ENCODE measurements at places on chromosomes 7 and 10.

- no peak for ATAC-seq
Observed at GRCh38 chr7:125661006-125661405, 731.4 kb upstream of the POT1 start.

DNA sequence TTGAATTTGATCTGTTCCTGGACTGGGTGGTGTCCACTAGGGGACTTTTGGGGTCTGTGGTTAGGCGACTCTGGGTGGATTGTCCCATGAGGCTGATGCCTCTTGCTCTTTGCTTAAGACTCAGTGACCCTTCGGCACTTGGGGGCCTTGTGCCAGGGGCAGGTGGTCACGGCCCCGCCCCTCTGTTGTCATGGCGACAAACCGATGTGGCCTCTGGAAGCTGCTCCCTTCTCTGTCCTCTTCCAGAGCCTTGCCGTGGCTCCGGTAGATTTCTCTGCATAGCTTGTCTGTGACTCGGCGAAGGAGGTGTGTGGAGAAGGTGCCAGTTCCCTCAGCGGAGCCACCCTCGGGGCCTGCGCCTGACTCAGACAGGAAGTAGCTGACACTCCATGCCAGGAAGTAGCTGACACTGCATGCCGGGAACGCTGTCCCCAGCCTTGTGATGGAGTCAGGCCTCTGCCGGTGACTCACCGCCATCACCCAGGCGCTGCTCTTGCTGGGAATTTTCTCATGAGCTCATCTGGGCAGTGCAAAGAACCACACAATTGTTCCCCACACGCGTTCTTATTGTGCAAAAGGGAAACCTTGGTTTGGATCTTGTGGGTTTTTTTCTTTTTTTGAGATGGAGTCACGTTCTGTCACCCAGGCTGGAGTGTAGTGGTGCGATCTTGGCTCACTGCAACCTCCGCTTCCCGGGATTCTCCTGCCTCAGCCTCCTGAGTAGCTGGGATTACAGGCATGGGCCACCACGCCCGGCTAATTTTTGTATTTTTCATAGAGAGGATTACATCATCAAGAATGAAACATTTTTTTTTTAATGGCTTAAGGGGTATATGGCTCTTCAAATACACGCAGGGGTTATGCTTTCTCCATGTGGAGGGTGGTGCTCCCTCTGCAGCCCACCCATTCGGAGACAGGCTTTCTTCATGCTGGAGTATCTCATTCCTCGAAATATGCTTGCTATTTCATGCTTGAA lies 72.6 kb downstream of the PFKFB3 start:
- peak; percentile 91 for ATAC-seq

GRCh38 chr10:26647602-26648244 lies 49.8 kb upstream of the PDSS1 start:
- no peak for ATAC-seq

DNA sequence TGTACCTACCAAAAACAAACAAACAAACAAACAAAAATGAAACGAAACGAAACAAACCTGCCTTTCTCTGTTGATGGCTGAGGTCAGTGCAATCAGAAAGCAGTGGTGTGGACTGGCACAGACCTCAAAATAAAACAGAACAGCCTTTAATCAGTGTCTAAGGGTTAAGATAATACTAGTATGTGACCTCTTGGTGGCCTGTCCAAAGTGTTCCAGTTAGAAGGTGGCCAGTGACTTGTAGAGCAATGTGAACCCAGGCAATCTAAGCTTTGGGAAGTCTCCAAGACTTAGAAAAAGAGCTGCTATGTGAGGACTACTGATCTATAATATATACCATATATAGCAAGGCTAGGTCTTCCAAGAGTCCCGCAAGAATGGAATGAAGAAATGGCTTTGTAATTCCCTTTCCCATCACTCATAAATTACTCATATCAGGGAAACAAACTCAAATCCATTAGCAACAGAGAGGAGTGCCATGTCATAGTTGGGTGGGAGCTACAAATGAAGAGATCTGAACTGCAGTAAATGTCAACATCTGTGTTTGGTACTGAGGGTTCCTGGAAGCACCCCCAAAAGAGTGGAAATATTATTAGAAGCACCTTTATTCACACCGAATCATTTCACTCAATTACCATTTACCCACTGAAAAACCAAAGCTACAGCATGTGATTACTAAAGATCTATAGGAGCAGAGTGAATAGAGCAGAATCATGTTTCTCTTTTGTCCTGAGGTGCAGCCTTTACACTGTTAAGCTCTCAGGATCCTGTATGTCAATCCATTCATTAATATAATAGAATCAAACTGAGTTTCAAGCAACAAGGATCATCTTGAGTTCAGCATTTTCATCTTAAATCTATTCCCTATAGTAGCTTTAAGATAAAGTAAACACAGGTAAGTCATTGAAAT lies 28.0 kb downstream of the ABLIM1 start:
- no peak for ATAC-seq

- no peak for ATAC-seq
Observed at GRCh38 chr7:148645898-148646297, 52.8 kb upstream of the CUL1 start.

DNA sequence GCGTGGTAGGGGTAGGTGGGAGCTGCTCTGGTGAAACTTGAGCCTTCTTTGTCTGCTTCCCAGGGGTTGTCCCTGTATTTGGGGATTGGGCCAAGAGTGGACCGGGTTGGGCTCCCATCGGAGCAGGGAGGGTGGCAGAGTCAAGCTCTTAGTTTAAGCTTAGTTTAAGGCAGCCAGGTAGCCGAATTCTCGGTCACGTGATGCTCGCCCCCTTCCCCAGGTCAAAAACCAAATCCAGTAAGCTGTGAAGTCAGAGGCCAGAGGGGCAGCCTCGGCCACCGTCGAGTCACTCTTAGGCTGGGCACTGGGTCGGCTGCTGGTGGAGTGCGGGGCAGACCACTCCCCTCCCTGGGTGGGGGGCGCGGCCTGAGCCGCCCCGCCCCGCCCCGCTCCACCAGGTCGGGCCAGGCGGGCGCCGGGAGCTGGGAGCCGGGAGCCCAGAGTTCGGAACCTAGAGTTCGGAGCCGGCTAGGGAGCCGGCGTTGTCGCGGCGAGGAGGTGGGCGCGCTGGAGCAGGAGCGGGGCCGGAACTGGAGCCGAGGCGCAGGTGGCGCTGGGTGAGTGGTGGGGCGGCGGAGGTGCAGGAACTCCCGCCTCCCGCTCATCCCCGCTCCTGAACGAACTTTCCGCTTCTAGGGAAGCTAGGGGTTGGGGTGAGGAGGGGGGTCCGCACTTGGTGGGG lies 2.8 kb upstream of the LZTS2 start:
- ATAC-seq, result peak; percentile 12

DNA sequence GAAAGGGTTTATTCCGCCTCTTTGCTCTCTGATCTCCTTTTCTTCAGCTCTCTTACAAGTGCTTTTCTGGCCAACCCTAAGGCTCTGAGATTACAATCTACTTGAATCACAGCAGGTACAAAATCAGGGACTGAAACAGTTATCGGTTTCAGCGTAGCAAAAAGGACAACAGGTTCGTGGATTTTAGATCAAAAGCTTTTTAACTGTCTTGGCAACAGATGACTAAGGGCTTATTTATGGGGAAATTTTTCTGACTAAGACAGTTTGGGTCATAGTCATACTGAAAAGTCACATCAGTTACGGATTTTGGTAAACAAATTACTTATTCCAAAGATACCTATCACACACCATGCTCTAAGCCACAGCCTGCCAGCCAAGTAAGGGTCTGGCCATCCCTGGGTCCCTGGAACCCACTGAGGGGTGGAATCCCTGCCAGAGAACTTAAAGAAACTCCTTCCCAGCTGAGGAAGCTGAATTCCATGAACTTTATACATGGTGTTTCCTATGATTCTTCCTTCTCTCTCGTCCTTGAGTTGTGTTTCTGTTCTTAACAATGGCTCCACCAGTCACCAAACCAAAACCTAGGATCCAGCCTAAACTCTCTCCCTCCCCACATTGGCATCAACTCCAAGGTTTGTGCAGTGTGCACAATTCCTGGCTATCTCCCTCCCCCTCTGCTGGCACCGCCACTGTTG lies 169.3 kb downstream of the FAM107B start:
- peak; percentile 16 for ATAC-seq

DNA sequence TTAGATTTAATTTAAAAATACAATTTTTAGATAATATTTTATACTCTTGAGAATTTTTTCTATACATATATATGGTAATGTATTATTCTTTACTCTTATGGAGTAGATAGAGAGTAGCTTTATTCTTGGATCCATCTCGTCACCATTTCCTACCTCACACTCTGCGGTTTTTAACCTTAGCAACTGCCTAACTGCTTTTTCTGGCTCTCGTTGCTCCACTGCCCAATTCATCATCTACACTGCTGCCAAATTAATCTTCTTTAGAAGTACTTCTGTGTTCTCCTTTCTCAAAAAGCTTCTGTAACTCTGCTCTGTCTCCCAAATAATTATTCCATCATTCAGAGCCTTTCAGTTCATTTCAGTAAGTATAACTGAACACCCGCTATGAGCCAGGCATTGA lies 35.3 kb downstream of the CAPZA2 start:
- no peak for ATAC-seq

- ATAC-seq, result no peak
Observed at GRCh38 chr10:101136007-101136707, 5.1 kb downstream of the TLX1 start.

DNA sequence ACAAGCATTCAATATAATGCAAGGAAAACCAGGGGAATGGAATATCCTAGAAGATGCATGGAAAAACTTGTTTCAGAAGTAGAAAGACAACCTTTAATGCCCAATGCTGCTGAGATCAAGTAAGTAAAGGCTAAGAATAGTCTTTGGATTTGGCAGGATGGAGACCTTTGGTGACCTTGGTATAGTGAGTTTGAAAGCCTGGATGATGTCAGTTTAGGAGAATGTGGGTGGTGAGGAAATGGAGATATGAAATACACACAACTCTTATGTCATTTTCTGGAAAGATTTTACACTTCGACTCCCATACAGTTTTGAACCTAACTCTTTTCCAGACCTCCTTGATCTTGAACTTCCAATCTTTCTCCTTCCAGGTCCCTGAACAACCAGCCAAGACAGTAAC lies 185.7 kb downstream of the TFEC start:
- ATAC-seq, result no peak

- peak; percentile 80 for ATAC-seq
Observed at GRCh38 chr7:138981332-138982203, at the start of gene KIAA1549. KIAA1549 (minus strand) TSS chr7:138981389; CDS start chr7:138981269, 120 bp downstream.

DNA sequence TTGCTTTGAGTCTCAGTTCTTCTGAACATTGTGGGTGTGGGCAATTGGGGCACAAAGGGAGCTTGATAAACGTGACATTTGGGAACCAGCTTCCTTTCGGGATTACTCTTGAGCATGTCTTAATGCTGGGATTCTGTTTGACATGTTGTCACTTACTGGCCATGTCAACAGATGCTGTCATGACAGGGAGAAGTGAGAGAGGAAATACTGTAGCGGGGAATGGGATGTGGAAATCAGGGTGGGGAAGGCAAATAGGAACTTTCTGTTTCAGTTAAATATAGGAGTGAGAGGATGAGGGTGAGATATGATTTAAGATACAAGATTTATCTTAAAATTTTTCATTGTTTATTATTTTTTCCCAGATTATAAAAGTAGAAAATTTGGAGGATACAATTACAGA lies 83.9 kb downstream of the SEC23IP start:
- no peak for ATAC-seq

DNA sequence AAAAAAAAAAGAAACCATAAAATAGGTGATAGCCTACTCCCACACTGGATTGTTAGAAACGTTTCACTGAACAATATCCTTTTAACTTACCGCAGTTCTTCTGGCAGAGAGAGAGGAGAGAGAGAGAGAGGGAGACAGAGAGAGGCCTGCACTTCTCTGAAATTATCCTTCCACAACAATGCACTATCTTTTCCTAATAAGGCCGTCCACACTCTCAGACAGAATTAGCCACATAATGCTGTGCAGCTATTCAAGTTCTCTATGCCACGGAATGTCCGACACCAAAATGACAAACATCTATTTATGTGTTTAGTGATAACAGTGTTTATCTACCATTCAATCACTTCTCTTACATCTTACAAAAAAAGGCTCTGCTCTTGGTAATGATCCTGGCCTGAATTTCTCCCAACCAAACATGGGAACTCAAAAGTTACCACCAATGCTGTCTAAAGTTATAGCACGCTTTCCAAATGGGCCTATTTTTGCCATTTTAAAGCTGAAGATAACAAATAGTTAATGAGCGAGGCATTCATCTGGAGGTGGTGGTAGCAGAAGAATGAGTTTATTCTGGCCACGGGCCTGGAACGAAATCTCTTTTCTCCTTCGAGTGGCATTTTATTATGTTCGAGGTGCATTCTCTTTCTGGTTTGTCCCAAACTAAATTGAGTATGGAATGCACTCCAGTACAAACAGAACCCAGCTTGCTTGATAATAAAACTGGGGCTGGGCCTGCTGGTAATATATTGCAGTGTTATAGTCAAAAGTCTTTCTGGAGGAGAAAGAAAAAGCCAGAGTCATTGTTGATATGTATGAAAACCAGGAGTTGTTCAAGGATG lies 160.2 kb upstream of the SVIL start:
- no peak for ATAC-seq

GRCh38 chr10:124995605-124996004 lies 53.7 kb downstream of the ZRANB1 start:
- no peak for ATAC-seq

- ATAC-seq, result no peak
Observed at GRCh38 chr10:129921801-129922597, 42.1 kb downstream of the EBF3 start.

GRCh38 chr10:58266003-58266825 lies 1.5 kb downstream of the IPMK start:
- no peak for ATAC-seq

- ATAC-seq, result no peak
Observed at GRCh38 chr10:80156216-80156615, 23.7 kb downstream of the PLAC9 start.

DNA sequence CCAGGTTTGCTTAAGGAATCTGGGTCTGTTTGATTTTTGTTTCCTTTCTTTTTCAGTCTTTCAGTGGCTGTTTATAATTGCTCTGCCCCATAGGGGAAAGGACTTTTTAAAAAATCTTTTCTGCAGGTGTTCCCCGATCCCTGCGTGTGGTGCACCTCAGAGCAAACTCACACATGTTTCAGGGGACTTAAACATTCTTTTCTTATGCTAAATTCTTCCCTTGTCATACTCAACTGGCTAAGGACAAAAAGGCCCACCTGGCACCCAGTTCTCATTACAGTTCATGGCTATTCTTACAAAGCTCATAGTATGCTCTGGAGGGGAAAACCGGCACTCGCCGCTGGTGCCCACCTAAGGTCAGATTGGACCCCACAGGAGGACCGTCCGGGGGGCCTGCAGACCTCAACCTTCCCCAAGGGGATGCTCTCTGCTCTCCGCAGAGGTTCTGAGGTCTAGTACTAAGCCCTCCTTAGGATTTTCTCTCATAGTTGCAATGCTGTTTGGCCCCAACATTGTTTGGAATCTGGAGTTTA lies 220.3 kb downstream of the HGF start:
- no peak for ATAC-seq

DNA sequence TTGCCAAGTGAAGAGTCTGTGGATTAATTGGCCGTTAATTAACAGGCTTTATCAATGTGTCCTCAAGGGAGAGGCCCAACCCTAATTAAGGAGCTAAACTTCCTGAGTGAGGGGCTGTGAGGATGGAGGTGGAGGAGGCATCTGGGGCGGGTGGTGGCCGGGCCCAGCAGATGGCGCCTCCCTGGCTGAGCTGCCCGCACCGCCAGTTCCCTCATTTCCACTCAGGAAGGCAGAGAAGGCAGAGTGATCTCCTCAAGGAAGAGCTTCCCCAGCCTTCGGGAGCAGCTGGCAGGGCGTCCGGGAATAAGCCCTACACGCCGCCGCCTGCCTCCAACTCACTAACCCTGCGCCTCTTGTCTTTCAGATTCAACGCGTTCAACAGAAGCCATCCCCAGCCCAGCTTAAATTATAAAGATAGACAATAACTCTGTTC lies 112.2 kb downstream of the CYTH3 start:
- peak; percentile 80 for ATAC-seq

GRCh38 chr7:14776266-14776665 lies 126.3 kb downstream of the DGKB start:
- ATAC-seq, result no peak

- ATAC-seq, result no peak
Observed at GRCh38 chr7:1713502-1714484, 43.7 kb downstream of the ELFN1 start.
